Inflammatory macrophage (primary cell): ENCODE measurements at places on chromosomes 7 and 10.
A peak's percentile ranks its signal among the peaks of the same experiment; 100 is the strongest.

DNA sequence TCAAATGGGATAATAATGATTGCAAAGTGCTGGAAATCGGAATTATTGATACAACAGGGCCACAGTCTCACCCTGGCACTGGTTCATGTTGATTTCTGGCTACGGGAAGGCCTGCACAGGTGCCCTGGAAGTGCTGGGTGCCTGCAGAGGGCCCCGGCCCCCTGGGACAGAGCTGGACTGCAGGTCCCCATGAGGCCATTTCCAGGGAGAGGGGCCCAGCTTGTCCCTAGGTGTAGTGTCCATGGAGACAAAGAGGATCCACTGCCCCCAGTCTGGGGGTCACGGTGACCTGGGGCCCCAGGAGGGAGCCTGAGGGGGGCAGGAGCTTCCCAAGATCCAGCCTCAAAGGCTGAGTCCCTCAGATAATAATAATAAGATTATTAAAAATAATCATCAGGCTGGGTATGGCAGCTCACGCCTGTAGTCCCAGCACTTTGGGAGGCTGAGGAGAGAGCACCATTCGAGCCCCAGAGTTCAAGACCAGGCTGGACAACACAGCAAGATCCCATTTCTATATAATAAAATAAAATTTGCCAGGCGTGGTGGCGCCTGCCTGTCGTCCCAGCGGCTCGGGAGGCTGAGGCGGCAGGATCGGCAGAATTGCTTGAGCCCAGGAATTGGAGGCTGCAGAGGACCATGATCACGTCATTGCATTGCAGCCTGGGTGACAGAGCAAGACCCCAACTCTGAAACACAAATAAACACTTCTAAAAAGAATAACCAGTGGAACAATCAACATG lies 98.1 kb downstream of the MICALL2 start:
- DNase-seq, result no peak

- no peak for DNase-seq
Observed at GRCh38 chr7:111091593-111092358, 849 bp downstream of the LRRN3 start.

GRCh38 chr10:50516171-50516570 lies 107.6 kb downstream of the SGMS1 start:
- DNase-seq, result no peak

DNA sequence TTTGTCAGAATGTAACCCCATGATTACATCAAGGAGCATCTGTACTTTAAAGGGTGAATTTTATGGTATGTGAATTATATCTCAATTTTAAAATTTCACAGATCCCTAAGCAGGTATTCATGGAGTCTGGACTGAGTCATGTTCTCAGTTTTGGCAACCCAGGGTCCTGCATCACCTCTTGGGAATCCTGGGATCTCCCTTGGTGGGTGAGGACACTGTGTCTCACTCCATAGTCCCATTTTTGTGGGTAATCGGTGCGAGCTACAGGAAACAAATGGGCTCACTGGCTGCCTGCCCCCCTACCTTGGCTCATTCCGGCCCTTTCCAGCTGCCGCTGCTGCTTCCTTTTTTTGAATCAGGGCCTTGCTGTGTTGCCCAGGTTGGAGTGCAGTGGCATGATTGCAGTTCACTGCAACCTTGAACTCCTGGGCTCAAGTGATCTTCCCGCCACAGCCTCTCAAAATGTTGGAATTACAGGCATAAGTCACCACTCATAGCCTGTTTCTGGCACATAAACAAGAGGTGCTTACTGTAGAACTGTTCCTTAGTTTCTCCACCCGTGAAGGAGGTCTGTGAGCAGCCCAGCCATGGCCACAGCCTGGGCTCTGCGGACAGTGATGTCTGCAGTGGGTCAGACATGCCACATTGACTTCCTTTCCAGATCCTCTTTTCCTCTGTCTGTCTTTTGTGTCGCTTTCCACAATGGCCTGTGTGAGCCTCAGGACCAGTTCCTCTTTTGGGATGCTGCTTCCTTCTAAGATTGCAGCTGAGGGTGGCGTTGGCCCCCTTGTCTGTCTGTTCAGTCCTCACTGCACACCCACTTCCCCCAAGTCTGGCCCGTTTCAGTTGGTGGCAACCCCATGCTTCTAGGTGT lies 14.5 kb downstream of the PALD1 start:
- DNase-seq, result peak; percentile 77

DNA sequence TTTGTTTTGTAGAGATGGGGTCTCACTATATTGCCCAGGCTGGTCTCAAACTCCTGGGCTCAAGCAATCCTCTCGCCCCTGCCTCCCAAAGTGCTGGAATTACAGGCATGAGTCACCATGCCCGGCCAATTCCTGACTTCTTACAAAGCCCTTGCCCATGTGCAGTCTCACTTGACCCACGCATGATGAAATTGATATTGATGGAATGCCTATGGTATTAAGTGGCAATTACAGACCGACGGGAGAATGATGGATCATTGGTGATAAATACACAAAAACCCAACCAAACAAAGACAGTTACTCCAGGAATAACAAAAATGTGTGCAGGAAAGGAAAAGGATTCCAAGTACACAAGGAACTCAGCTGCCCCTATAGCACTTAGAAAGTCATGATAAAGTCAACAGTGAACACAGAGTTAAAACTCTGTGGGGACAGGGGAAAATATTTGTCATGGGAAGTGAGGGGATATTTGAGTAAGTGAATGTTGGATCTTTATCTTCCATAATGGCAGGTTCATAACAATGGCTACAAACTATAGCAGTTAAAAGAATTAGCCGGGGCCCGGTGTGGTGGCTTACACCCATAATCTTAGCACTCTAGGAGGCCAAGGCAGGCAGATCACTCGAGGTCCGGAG lies 21.6 kb downstream of the HIP1 start:
- DNase-seq, result no peak

DNA sequence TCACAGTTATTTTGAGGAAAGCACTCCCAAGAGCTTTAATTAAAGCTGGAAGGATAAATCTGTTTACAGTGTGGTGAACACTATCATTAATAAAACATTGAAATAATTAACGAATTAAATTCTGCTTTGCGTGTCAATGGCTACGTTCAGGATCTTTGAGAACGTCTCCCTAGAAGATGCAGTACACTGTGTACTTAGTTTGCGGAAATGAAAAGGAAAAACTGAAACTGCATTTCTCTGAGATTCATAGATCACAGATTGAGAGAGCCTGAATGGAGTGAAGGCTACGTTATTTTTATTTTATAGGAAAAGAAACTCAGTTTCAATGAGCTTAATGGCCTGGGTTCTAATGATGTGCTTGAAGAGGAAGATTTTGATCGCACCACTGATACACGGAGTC lies 85.3 kb downstream of the NRP1 start:
- no peak for DNase-seq

DNA sequence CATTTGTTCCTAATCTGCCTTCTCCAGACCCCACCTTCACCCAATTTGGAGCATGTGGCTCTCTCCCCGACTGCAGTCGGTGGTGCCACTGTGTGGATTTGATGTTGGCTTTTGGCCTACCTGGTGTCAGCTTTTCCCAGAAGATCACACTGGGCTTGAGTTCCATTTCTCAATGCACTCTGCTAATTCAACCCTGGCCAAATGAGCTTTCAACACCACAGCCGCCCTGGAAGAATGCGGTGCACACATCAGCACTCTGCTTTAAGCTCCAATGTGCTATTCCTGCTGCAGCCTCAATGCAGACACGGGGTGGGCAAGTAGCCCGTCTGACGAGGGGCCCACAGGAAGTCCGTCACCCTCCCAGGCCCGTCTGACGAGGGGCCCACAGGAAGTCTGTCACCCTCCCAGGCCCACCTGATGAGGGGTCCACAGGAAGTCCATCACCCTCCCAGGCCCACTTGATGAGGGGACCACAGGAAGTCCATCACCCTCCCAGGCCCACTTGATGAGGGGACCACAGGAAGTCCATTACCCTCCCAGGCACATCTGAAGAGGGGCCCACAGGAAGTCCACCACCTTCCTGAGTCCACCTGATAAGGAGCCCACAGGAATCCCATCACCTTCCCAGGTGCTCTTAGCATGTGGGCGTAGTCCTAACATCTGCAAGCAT lies 64.4 kb downstream of the ASB13 start:
- no peak for DNase-seq

DNA sequence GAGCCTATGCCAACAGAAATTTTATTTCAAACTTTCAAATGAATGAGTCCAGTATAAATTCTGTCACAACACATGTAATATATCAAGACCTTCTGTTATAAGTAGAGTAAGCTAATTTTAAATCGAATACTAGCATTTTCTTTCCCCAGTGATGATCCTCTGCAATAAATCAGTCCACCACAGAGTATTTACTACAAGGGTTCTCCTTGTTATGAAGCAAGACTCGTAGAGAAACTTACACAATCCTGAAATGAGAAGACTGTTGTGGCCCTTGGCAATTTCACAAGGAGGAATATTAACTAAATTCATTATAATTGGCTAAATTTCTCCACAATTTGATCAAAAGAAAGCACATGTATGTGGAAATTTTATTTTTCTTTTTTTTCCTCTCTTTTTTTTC lies 312.4 kb upstream of the DGKB start:
- no peak for DNase-seq

DNA sequence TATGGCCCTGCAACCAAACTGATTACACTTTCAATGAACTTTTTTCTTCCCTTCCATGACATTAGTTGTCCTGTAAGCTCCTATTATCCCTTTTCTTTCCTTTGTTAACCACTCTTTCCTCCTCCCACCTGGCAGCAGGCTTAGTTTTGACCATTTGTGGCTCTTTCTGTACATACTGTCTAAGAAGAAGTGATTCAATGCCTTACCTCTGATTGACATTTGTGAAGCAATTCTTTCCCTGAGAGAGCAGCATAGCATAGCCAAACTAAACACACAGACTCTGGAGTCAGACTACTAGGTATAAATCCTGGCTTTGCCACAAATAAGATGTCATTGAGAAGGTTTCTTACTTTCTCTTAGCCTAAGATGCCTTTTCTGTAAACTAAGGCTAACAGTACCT lies 48.9 kb downstream of the AHR start:
- no peak for DNase-seq

DNA sequence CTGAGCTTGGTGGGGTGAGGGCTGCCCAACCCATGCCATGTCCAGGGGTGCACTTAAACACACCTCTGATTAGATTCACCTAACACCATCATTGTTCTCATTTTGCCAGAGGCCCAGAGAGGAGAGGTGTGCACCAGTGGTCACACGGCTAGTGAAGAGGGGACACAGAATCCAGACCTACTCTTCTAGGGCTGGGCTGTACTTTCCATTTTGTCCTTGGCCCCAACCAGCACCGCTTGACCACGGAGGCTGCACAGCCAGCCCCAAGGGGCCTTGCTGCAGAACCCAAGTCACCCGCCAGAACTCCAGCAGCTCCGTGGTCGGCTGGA lies 246 bp upstream of the WDFY4 start:
- no peak for DNase-seq

GRCh38 chr10:132226586-132227405 lies 40.0 kb downstream of the DPYSL4 start:
- no peak for DNase-seq

DNA sequence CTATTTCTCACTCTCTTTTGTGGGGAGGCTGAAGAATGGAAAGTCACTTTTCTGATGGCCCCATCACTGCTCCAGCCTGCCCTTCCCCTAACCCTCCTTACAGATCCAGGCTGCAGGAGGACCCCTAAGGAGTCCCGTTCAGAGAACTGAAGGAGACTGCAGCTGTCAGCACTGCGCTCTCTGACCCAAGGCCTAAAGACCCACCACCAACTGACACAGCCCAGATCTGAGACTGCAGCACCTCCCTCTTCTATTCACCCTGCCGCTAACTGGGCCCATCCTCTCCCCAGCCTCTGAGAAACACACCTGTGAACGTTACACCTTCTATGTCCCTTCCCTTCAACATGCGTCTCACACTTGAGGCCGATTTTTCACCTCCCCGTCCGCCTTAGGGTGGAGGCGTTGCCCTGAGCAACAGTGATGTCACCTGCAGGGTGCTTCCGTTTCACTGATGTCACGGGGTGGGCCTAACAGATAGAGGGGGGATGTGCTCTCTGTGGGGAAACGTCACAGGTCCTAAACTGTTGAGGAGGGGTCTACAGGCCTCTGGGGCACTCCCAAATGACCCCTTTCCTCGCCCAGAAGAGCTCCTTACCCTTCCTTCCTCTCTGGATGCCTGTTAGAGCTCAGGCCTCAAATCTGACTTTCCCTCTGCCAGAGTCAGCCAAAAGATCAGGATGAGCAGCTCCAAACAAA lies 5.1 kb downstream of the ITPRIP start:
- no peak for DNase-seq

- DNase-seq, result peak; percentile 32
Observed at GRCh38 chr7:50723173-50723572, 59.5 kb downstream of the GRB10 start.

DNA sequence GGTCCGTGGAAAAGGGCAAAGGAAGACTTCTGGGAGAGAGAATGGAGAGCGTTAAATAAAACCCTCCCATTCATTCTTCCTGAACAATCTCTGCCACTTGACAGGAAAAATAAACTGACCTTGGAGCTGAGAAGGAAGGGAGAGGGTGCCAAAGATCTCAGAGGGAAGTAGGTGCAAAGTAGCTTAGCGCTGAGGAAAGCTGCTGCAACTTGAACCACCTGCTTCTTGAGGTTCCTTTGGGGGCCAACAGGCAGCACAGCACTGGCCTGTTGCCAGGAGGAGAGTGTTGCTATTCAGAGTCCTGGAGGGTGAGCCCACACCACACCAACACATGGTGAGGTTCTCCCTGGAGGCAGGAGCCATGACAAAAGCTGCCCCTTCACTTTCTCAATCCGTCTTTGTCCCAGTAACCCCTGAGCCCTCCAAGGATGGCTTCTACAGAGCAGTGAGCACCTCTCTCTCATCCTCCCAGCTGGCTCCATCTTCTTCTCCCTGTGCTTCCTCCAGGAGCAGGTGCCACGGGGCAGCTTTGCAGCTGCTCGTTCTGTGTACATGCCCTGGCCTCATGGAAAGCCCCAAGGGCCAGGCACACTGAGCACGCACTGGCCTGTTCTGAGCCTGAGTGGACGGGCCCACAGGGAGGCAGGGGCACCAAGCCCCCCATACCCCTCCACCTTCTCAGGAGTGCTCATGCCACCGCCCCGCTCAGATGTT lies 101.3 kb downstream of the STRA8 start:
- no peak for DNase-seq

- DNase-seq, result no peak
Observed at GRCh38 chr7:131190146-131190545, 137.5 kb upstream of the MKLN1 start.

DNA sequence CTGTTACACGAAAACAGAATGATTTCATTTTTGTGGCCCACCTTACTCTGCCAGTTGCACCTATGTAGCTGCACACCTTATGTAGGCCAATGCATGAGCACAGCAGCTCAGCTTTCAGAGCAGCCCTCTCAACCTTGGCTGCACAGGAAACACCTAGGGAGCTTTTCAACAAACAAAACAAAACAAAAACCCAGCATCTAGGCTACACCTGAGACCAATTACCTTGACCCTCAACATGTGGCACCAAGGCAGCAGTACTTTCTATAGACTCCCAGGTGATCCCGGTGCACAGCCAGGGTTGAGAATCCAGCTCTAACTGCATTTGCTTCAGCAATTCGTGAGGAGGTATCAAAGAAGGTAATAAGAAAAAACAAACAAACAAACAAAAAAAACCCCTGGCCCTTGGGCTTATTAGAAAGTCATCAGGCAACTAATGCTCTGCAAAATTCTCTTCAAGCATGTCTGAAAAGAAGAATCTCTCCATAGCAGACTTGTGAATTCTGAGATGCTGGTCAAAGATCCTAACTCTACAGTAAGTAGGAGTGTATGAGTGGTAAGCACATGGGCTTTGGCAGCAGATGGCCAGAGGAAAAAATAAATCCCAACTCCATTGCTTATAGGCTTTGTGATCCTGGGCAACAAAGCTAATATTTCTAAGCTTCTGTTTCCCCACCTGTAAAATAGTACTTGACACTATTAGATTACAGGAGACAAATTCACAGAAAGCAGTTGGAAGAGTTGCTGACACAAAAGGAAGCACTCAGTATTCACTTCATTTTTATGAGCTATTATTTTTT lies 113.4 kb upstream of the NOBOX start:
- no peak for DNase-seq

- DNase-seq, result no peak
Observed at GRCh38 chr7:50307368-50308032, 3.0 kb downstream of the IKZF1 start.
